ENCODE measurements at places on chromosomes 4 and X.
A peak's percentile ranks its signal among the peaks of the same experiment; 100 is the strongest.

- no peak for DNase-seq
Observed at GRCh38 chrX:130204647-130205046, 32.9 kb downstream of the RAB33A start.

- DNase-seq, result no peak
Observed at GRCh38 chr4:84920617-84921016, 45.9 kb downstream of the WDFY3 start.

DNA sequence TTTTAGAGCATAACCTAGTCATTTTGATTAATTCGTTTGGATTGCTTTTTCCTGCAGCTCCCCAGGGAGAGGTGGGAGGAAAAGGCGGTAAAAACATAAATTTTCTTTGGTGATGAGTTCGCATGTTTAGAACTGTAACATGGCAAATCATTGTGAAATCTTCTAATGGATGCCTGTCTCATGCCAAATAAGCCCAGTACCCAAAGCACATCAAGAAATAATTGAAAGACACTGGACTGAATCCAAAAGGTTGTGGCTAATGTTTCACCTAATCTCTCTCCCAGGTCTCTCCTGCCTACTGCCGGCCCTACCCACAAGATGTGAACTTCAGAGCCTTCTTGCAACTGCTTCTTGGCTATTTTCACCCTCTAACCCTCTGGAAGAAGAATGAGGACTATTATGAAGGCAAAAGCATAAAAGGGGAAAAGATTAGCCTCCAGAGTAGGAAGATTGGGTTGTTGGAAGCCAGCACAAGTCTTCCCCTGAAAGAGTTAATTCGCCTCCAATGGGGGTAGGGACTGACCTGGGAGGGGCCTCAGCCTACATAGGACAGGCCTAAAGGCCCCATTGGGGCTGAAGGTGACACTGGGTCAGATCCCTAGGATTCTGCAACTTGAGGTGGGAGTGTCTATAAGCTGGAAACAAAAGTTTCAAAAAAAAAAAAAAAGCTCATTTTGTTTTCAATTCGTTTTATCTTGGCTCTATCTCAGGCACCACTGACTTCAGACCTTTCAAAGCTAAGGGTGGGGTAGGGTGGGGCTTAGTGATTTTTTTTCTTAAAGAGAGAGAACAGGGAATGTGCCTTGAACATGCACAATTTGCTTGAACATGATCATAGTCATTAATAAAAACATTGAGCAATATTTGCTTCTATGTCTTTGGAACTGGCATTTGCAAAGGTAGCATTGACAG lies 278.6 kb upstream of the KLF3 start:
- peak; percentile 57 for DNase-seq

DNA sequence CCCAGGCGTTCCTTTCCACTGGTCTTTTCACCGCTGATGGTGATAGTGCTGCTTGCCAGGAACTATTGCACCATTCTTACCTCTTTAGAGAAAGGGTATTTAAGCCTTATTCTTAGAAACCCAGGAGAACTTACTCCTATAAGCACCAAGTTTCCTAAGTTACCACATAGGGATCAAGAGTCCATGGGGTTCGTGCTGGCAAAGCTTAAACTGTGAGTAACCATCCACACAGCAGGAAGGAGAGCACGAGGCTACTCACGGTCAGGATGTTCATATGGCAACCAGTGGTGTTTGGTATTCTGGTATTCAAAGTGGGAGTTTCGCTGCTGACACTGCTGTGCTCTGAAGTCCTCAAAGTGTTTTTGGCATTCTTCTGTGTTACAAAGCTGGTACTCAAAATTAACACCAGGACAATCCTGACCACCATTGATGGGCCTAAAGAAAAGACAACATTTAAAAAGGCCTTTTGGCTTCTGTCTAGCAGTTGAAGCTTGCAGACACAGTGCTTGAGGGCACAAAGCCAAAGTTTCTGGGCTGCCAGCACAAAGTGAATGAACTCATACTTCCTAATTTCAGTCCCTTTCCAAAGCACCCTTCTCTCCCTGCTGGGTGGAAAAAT lies 256.9 kb downstream of the ADAMTS3 start:
- DNase-seq, result peak; percentile 41

- DNase-seq, result no peak
Observed at GRCh38 chrX:40573763-40574162, 7.0 kb upstream of the ATP6AP2 start.

DNA sequence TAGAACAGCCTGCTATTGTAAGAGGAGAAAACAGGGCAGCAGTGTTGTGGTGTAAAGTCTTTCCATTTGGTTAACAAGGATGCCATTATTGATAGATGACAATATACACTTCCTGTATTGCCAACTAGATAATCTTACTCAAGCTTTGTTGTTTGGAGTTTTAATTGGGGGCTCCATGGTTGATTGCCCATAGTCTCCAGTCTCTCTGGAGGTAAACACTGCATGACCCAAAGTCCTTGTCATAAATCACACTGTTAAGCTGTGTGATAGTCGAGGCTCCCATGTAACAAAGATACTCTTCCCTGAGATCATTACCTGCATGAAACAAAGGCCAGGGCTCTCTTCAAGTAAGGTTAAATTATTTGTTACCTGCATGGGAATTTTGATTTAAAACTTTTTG lies 394.6 kb downstream of the C4orf33 start:
- no peak for DNase-seq

- no peak for DNase-seq
Observed at GRCh38 chr4:101218346-101218745, 129.0 kb downstream of the PPP3CA start.

GRCh38 chr4:22667332-22667940 lies 25.3 kb upstream of the GBA3 start:
- DNase-seq, result no peak

- no peak for DNase-seq
Observed at GRCh38 chr4:76657443-76657842, 222.4 kb downstream of the SHROOM3 start.

DNA sequence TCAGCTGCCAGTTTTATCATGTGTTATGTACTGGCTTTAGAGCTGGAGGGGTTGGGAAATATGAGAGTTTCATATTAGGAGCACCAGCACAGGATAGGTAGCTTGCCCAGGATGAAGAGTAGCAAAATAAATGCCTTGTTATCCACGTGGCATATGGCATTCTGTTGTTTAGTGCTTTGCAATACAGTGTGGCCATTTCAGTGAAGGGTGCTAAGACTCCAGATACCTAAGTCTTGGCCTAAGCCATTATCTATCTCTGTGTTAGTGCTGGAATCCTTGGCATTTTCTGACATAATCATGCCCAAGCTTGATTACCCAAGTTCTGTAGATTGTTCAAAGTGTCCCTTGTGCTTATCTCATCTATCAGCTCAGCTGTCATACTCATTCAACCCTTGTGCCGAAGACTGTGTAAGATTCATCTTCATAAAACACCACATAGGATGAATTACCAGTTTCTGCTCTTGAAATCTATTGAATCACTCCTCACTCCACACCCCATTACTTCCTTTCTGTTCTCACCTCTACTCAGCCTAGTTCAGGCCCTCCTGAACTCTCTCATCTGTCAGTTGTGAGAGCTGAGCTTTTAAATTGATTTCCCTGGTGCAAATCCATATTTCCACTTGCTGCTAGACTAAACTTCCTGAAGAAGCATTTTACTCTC lies 73.5 kb downstream of the CLCN5 start:
- no peak for DNase-seq

DNA sequence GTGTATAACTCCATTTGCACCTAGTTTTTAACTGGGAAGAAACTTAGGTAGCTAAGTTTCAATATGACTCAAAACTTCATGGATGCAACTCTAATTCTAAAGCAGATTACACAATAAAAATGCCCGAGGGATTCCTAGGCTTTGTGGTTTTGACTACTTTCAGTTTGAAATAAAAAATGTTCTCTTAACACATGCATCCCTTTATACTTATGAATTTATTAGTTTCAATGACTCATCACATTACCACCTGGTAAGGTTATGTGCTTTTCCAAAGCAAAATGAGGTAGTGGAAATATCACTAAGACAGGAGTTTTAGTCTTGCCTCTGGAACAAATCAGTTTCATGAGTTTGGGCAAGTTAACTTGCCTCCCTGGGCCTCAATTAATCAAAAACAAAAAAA lies 125.5 kb downstream of the OPHN1 start:
- DNase-seq, result no peak

DNA sequence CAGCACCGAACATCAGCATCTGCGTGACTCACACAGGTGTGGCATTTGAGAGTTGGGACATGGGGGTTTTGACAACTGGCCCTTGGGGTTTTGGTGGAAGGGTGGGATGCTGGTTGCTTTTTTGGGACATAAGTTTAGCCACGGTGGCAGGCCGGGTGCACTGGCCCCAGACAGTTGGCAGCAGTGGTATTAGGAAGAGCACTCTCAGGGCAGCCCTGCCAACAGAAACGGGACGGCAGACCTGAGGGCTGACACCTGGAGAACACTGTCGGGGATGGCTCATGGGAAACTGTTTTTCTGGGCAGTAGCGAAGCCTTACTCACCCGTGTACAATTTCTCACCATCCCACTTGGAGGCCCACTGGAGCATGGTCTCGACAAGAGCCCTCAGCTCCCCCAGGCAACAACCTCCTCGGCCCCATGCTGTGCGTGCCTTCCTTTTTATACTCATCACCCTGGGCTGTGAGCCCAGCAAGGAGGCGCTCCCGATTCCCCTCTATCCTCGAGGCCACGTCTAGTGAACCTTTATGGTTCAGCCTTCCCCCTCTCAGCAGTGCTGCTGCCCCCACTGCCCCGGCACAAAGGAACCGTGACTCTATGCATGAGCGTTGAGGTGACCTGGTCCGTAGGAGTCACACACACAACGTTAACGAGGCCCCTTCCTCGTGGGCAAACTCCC lies 30.6 kb downstream of the WDR1 start:
- no peak for DNase-seq

GRCh38 chr4:61445374-61446063 lies 245.4 kb downstream of the ADGRL3 start:
- no peak for DNase-seq

GRCh38 chrX:129034196-129034595 lies 489.1 kb downstream of the SMARCA1 start:
- no peak for DNase-seq

DNA sequence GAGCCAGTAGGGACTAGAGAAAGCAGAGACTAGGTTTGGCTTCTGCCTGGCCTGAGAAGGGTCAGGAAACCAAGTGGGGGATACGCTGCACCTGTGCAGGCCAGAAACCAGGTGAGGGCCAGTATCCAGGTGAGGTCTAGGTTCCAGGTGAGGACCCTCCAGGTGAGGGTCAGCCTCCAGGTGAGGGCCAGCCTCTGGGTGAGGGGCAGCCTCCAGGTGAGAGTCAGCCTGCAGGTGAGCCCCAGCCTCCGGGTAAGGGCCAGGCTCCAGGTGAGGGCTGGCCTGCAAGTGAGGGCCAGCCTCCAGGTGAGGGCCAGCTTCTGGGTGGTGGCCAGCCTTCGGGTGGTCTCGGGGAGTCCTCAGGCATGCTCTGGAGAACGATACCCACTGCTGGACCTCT lies 238.8 kb downstream of the USP46 start:
- no peak for DNase-seq

All from mucosa of gallbladder (tissue), 1 donor.